Cerebellar nuclear complex (tissue), 1 donor: ENCODE measurements at places on chromosomes 11 and 22.

GRCh38 chr11:61332797-61333549 lies at the start of the genes DDB1 and TKFC:
DDB1 (minus strand) TSS chr11:61333105; CDS start chr11:61332968, 137 bp downstream.
TKFC (plus strand) TSS chr11:61333228; CDS start chr11:61334729, 1,501 bp downstream.
- peak; percentile 76 for DNase-seq

GRCh38 chr11:882596-882995 lies 28.0 kb downstream of the CHID1 start:
- DNase-seq: no peak

DNA sequence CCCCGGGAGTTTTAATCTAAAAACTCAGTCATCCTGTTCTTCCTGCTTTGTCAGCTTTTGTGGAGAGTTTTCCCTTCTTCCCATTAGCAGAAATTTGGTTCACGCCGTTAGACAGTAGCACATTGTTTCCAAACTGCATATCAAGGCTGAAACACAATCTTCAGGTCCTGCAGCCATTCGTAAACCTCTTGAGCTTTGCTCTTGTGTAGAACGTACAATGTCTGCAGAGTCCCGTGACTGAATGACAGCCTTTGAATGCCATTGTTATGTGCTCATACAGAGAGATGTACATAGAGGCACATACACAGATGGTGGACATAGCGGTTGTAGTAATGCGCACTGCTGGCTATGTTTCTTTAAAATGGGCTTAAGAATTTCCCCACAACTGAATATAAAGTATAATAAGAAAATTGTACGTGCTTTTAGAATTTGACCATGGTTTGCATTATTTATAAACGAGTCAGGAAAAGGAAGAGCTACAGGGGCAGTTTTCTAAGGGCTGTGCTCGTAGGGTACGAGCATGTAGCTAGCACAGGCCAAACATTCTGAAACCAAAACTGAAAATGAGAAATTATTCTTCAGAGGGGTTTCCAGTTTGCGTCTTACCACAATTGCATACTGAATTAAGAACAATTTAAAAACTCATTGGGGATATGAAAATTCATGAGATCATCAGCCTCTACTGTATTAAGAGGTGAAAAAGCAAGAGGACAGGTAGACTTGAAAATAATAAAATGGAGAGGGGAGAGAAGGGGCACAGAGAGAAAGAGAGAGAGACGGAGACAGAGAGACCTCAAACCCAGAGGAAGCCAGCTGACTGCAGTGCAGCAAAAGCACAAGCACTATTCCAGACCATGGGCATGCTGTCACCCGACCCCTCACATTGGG lies 310.1 kb downstream of the CADM1 start:
- DNase-seq: no peak

DNA sequence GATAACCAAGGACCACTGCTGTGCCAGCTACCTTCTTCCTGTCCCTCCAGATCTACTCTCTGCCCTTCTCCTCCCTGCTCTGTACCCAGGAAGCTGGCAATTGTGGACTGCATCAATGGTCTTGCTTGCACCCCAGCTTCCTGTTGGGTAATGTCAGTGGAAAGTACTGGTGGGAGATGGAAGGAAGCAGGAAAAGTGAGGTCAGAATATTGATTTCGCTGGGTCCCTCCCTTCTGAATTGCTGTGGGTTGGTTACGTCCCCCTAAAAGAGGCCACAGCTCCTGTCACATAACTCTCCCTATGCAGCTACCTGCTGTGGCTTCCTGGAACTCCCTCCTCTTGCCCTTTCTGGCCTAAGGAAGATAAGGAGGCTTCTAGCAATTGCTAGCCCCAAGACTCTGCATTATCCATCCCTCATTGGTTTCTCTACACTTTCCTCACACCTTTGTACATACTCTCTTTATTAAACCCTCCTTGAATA lies 81.2 kb downstream of the RASSF10 start:
- no peak for DNase-seq

DNA sequence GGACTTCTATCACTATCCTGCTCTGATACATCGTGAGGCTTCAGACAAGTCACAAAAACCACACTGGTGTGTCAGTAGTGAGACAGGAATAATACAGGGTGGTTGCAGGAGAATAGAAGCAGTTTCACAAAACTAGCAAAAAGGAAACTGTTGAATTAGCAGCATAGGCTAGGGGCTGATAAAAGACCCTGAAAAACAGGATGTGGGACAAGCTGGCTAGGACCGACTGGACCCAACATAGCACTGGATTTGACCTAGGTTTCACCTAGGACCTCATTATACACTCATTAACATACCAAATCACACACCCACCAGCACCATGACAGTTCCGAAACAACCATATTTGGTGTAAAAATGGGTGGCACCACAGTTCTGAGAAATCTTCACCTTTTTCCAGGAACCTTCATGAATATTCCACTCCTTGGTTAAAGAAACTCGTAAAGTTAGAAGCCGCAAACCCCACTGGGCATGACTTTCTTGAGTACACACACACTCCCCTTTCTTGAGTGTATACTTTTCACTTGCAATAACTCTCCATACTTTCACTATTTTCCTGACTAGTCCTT lies 76.2 kb downstream of the SLC1A2 start:
- no peak for DNase-seq

- no peak for DNase-seq
Observed at GRCh38 chr22:47281126-47282106, 519.0 kb downstream of the TBC1D22A start.

GRCh38 chr11:48028914-48029680 lies 48.7 kb downstream of the PTPRJ start:
- DNase-seq: no peak
